ENCODE measurements at places on chromosomes 2 and 18.
A peak's percentile ranks its signal among the peaks of the same experiment; 100 is the strongest.

DNA sequence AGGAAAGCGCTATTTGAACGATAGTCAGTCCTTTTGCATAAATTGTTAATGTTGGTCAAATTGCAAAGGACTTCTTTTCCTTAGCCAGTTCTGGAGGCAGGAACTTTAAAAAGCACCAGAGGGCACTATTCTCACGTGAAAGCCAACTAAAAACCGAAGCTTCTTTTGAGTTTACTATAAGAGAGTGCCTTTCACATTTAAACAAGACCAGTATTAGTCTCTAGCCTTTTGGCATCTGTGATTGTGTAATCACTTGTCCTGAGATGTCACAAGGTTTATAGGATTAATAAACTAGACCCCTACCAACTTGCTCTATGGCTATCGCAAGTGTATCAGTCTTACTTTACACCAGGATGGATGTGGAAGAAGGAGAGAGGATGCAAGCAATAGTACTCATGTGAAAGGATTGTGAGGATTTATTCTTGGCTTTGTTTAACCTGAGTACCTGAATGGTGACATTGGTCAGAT lies 14.4 kb upstream of the STAT4 start:
- peak; percentile 55 for DNase-seq

- no peak for DNase-seq
Measured at GRCh38 chr2:210086930-210087329, 84.3 kb downstream of the KANSL1L start.

- no peak for DNase-seq
Measured at GRCh38 chr2:96923810-96924774, 54.2 kb upstream of the SEMA4C start.

- no peak for DNase-seq
Measured at GRCh38 chr2:42979416-42979869, 187.1 kb upstream of the HAAO start.

GRCh38 chr2:148534416-148535204 lies 109.9 kb upstream of the EPC2 start:
- DNase-seq, result no peak

DNA sequence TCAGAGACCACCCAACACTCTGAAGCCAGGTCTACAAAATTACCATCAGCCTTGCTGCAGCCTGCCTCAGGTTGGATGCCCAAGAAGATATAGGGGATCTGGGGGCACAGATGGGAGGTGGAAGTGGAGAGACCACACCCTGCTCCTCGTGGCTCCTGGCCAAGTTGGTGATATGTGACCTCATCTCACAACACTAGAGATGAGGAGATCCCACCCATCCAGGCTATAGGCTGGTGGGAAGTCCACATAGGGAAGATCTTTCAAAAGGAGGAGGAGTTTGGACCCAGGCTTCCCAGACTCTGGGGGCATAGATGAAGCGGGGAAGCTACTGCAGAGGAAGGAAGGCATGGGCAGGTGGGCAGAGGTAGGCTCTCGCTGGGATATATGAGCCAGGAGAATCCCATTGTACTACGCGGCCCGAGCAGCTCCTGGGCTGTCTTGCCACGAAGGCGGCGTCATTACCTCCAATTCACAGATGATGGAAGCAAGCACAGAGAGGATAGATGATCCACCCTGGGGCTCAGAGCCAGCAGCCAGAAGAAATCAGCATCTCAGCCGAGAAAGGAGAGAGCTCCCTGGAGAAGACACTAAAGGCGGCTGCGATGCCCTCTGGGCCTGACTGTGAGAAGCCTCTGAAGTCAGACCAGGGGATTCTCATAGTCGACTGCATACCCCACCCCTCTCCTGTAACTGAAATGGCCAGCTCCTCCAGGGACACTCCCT lies 96.0 kb downstream of the RHOB start:
- no peak for DNase-seq

DNA sequence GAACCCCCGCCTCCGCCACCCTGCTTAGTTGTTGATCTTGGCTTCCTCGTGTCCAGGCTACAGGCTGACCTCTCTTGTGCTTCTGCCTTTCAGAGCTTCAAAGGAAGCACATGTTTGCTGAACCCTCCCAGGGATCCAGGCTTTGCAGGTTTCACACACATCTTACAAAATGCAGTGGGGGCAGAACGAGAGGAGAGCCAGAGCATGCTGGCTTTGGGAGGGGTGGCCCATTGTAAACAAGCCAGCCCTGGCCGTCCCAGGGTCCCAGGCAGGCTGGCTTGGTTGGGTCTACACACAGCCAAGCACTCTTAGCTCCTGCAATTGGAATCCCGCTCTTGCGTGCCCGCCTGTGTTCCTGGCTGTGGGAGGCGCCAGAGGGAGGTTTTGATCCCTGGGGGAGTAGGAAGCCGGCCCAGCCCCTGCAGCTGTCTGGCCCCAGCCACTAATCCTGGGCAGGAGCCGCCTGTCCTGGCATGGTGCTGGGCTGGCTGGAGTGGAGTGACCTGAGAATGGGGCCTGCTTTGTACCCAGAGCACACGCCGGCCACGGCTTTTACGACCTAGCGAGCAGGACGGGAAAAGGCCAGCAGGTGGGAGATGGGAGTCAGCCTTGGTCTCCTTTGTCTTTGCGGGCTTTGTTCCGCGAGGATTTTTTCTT lies 53.9 kb downstream of the SH3BP4 start:
- no peak for DNase-seq

DNA sequence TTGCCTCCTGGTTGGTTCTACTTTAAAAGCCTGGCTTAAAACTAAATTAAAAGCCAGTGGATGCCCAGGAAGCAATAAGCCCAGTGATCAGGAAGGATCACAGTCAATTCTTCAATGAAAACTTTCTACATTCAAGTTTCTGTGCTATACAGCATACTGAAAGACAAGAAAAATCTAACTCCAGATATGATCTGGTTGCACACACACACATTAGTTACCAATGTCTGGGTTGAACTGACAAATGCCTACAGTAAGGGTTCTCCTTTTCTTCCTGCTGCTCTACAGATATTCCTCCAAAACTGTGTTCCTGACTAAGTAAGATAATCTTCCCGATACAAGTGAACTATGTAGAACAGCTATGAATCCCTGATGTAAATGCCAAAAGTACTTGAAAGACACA lies 81.3 kb downstream of the ROCK2 start:
- no peak for DNase-seq

DNA sequence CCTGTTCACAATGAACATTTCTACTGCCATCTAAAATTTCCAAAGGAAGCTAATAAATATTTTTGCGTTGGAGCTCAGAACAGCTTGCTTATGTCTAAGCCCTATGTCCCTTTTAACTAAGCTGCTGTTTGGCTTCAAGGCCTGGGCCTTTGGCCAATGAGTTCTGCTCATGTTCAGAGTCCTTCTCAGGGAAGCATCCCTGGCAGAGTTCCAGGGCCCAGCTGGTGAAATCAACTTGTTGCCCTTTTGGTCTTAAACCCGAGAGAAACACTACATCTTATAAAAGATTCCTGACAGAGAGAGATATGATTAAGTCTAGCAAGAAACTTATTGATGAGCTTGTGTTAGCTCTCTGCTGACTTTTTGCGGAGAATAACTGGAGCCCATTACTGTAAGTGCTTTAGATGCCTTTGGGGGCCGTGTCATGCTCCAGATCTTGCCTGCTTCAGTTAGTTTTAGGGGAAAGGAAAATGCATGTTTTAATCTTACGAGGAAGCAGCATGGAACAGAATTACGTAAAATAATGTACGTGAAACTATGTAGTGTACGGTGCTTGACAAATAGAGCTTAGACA lies 102.5 kb upstream of the NOSTRIN start:
- DNase-seq, result no peak

DNA sequence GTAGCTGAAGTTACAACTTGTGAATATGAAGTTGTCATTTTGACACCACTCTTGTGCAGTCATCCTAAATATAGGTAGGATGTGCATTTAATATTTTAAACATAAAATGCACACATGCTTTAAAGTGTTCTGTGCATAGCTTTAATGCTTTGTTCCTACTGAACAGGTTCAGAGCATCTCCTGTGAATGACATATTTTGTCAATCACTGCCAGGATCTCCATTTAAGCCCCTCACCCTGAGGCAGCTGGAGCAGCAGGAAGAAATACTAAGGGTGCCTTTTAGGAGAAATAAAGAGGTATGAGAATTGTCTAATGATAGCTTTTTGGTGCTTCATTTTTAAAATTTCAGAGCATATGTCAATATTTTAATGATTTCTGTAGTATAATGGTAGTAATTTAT lies 14.7 kb downstream of the ERLEC1 start:
- no peak for DNase-seq

- DNase-seq, result no peak
Measured at GRCh38 chr2:112644155-112644932, 1.4 kb upstream of the SLC20A1 start.

GRCh38 chr2:153479573-153479972 lies 1.0 kb upstream of the RPRM start:
- DNase-seq, result no peak

DNA sequence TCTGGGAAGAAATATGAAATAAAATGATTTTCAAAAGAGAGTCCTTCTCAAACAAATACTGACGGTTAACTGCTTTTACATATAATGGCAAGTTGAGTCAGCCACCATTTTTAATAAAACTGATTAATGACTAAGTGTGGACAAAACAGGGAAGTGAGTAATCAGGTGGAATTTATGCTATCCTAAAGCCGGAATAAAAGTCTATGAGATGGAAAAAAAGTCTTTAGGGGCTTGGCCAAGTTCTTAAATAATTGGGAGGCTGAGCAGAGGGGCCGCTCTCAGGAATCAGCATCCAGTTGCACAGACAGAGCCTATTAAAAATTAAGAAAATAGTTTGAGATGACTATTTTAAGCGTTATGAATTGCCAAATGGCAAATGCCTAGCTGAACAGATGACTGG lies 58.6 kb upstream of the AFF3 start:
- no peak for DNase-seq

- DNase-seq, result no peak
Measured at GRCh38 chr2:234678711-234679110, 181.8 kb upstream of the ARL4C start.

GRCh38 chr18:31261792-31262582 lies 56.0 kb upstream of the DSG1 start:
- DNase-seq, result peak; percentile 38

- no peak for DNase-seq
Measured at GRCh38 chr18:3081584-3081991, 68.6 kb upstream of the LPIN2 start.

GRCh38 chr2:73112913-73113854 lies at the start of gene RAB11FIP5:
Gene RAB11FIP5 (minus strand): TSS chr2:73112948. CDS start chr2:73112777, 171 bp downstream.
- DNase-seq, result peak; percentile 41

DNA sequence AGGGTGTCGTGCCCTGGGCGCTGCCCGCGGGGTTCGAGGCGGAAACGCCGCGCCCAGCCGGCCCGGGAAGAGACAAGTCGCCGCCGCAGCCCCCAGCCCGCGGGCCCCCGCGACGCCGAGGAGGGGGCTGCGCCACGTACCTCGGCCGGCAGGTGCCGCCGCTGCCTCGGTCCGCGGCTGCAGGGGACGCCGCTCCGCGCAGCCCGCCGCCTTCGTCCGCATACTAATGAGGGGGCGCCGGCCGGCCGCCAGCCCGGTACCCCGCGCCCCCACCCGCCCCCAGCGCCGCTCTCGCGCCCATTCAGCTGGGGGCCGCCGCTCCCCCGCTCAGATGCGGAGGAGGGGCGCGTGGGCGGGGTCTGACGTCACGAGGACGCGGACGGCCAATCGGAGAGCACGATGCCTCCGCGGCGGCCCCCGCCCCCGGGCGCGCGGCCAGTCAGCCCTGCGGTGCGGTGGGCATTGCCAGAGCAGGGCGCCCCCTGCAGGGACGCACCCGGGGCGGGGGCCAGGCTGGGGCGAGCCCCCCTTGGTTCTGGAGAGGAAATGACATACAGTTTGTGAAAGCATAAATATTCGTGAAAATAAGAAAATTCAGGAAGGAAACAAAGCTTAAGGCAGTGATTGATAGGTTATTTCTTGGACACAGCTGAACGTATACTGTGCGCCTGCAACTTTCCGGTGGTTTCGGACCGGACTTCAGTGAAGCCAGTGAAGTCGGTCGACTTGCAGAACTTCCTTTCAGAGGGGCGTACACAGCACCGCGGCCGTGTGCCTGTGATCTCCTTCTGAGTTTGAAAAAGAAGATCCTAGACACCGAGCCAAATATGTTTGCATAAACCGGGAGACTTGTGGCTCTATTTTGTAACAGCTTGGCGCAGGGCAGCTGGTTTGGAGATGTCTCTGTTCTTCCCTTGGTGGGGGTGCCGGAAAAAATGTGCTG lies at the start of gene ST3GAL5:
Gene ST3GAL5 (minus strand): TSS at position 307 of the 943 bp plus-strand sequence. CDS start 85 bp downstream, at position 222.
- DNase-seq, result peak; percentile 91

- peak; percentile 88 for DNase-seq
Measured at GRCh38 chr2:126658905-126659561, 3.1 kb downstream of the GYPC start.

DNA sequence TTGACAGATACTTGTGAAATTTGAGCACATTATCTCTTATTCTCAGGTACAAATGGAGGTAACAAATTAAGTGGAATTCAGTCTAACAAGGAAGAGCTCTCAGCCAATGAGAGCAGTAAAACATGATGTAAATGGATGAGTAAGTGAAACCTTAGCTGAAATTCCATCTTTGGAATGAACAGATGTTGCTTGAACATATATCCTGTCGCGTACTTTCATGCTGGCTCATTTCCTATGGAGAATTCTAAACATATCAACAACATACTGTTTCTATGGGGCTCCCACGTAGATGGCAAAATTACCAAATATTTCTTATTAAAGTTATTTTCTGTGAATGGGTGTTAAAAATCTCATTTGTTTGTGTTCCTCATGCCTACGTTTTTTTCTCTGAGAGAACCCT lies 256.3 kb upstream of the LINC00305 start:
- no peak for DNase-seq

DNA sequence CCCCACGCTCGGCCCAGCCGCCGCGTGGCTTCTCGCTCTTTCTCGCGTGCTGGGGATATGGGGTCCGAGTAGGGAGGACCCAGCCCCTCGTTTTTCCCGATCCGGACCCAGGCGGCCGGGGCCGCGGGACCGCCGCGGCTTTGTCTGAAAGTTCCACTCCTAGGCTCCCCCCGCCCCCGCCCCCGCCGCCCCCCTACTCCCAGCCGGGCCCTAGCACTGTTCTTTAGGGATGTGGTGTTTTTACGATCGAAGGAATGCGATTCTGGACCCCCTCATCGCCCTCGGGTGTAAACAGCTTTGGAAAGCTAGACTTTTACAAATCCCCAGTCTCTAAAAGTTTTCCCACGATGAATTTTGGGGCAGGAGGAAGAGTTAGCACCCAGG lies 819 bp downstream of the TGIF1 start:
- DNase-seq, result no peak

- DNase-seq, result no peak
Measured at GRCh38 chr2:237644381-237644703, 17.0 kb downstream of the LRRFIP1 start.

DNA sequence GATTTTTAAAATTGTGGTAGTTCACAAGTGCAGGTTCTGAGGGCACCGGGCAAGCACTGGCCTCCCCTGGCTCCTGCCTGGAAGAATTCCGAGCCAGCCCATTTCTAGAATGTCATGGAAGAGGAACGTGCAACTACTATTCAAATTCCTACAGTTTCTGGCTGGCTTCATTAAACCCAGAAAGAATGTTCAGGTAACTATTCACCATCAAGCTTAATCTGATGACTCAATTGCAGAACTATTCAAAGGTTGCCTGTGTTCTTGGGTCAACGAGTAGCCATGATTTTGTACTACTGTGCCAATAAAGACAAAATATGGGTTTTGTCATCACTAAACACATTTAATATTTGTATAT lies 14.3 kb upstream of the MFF start:
- DNase-seq, result no peak

Data from GM12865 (cell line).